Amniotic epithelial cell (primary cell): ENCODE measurements at places on chromosomes 4 and X.

DNA sequence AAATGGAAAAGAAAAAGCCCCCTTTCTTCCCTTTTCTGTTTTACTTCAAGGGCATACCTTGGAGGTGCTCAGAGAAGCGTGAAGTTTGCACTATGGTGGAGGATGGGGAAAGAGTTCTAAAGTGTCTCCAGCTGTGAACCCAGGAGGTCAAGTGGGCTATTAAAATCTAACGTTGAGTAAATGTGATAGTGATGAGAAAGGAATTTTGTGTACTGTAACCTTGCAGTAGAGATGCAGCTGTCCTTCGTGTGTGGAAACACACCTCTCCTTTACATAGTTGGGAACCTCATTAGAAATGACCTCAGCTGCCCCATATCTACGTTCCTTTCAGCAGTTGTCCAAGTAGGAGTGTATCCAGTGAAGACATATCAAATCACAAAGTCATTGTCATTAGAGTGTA is 26.5 kb downstream of the ADH5 start:
- DNase-seq, result peak; percentile 40

DNA sequence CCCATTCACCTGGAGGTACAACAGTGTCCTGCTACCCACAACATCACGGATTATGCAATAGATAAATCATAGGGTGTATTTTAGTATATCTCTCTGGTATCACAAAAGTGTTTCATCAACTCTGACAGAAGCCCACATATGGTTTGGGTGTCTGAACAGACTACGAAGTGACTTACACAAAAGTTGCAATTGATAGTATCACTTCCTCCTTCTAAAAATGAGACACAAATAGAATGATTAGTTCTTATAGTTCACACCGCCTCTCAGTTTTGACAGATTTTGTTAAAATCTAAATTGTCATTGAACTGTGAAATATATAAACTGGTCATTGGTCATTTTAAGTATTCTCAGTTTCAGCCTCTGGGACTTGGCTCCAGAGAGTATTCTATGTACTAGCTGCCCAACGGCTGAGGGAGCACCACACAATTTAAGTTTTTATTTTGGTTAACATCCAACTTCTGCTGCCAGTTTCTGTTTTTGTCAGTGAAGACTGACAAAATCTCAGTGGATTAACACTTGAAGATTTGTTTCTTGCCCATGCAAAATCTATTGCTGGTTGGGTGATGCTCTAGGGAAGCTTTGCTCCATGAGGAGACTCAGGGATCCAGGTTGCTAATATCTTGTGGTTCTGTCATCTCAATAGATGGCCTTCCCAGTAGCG is 113.8 kb upstream of the PUDP start:
- no peak for DNase-seq

GRCh38 chrX:38313190-38313589 is 14.1 kb downstream of the RPGR start:
- peak; percentile 24 for DNase-seq

- DNase-seq, result peak; percentile 77
Observed at GRCh38 chr4:26931966-26932365, 71.3 kb downstream of the STIM2 start.

- DNase-seq, result no peak
Observed at GRCh38 chr4:20219521-20219920, 32.2 kb upstream of the SLIT2 start.

DNA sequence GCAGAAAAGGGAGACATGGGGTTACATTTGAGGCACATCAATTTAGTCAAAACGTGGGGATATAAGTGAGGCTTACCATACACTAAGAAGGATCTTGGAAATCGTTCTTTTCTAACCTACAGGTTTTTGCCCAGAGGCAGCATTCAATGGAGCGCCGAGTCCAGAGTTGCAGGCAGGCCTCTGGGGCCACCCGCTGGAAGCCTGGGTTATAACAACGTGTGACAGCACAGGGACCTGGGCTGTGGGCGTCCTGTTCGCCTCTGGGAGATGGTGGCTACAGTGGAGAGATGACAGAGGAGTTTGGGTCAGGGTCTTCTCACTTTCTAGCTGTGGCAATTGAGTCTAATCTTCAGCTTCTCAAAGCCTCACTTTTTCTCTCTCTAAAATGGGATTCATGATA is 53.9 kb downstream of the ENPP6 start:
- no peak for DNase-seq

GRCh38 chr4:137583671-137584070 is 51.4 kb upstream of the PCDH18 start:
- DNase-seq, result no peak

DNA sequence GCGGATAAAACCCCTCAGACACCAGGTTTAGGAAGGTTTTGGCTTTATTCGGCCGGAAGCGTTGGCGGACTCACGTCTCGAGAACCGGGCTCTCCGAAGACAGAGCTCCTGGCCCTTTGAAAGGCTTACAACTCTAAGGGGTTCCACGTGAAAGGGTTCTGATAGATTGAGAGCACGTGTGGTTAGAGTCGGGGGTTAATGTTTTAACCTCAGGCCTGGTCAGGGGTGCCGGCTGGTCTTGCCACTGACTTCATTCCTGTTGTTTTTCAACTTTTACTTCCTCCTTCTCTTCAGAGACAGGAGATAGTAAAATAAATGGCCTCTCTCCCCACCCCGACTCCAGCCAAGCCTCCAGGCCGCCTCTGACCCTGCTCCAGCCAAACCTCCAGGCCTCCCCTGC is 4.7 kb upstream of the ASMT start:
- no peak for DNase-seq

- peak; percentile 65 for DNase-seq
Observed at GRCh38 chr4:182427554-182427953, 184.4 kb downstream of the TENM3 start.

- DNase-seq, result no peak
Observed at GRCh38 chr4:158813113-158813512, 44.3 kb downstream of the FNIP2 start.

DNA sequence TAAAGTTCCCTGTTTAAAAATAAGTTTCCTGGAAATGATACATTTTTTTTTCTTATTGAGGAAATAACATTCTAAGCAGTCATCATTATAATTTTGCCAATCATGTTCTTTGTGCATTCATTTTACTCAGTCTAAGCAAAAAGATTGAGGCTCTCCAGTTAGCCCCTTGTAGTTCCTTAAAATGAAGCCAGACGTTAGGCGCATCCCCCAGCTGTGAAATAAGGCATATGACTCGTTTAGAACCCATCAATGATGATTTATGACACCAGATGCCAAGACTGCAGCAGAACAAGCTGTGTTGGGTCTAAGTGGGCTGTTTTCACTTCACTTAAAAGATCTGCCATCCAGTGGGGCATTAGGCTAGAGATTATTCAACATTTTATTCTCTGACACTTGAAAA is 17.0 kb downstream of the PDGFC start:
- DNase-seq, result no peak

- DNase-seq, result no peak
Observed at GRCh38 chr4:20639346-20639745, 60.9 kb upstream of the PACRGL start.
